ENCODE measurements at places on chromosomes 3 and 15.

DNA sequence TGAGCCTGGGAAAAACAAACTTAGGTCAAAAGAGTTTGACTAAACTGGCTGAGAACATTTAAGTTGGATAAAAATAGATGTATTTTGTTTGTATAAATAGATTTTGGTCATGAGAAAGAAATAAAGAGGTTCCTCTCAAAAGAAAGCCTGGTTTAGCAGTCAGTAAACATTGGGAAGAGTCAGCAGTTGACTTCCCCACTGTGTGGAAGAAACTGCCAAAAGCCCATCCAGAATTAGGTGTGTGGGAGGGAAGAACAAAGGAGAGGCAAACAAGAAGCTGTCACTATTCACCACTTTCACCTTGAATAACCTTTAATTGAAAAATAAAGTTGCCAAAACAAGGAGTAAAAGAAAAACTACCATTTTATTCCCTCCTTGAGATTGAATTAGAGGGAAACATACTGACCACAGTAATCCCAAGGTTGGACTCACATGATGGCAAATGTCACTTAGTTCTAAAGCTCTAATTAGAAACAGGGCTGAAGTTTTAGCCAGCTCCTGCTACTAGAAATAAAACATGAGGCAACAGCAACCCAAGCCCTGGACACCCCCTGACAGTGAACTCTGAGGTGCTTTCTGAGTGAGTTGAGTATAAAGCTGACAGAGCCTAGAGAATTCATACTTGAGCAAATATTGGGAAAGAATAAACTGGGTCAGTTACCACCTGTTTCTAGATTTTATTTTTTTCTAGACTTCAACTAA, 139.3 kb downstream of the SERPINI1 start:
- no peak for DNase-seq

GRCh38 chr3:73121669-73122331, 60.3 kb downstream of the EBLN2 start:
- no peak for DNase-seq

GRCh38 chr3:12352253-12352652, 63.4 kb downstream of the PPARG start:
- no peak for DNase-seq

DNA sequence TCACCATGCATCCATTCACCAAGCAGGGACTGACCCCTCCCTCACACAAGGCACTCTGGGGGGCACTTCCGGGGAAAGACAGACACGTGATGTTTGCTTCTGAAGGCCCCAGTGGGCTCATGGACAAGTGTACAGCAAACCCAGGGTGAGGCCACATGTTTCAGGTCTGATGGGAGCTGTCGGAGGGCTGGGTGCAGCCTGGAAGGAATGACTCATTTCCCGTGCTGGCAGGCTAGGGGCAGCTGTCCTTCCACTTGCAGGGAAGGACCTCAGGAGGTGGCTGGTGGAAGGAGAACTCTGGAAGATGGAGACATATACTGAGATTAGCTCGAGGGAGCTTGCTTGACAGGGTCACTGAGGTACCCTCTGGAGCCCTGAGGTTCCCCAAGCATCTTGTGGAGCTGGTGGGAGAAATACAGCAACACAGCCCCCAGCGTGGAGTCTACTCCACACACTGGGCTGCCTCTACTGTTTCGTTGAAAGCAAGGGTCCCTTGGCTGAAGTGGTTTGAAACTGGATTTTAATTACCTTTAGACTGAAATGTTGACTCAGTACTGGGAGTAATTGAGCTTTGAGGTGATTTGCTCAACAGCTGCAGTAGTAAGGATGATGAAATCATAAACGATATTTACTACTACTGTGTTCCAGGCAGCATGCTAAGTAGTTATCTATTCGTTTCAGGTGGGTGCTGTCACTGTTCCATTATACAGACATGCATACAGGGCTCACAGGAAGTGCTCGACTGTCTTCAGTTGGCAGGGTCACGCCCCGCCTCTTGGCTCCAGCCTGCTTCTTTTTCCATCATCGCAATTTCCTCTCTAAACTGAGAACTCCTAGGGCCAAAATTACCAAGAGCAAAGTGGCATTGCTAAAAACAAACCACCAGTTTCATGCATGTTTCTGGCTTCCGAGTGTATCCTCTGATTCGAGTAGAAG, 230.4 kb downstream of the ADAMTS17 start:
- DNase-seq, result no peak

- no peak for DNase-seq
Observed at GRCh38 chr3:18247139-18247695, 177.9 kb downstream of the SATB1 start.

- DNase-seq, result no peak
Observed at GRCh38 chr3:138036572-138036971, 26.6 kb downstream of the CLDN18 start.

GRCh38 chr15:70264014-70264582, 166.4 kb upstream of the TLE3 start:
- no peak for DNase-seq
